ENCODE measurements at places on chromosomes 5 and 9. TPM values are rescaled to one million over a fixed set of nuclear protein-coding genes. Genes with fewer than 3 reads are reported as not detected.

DNA sequence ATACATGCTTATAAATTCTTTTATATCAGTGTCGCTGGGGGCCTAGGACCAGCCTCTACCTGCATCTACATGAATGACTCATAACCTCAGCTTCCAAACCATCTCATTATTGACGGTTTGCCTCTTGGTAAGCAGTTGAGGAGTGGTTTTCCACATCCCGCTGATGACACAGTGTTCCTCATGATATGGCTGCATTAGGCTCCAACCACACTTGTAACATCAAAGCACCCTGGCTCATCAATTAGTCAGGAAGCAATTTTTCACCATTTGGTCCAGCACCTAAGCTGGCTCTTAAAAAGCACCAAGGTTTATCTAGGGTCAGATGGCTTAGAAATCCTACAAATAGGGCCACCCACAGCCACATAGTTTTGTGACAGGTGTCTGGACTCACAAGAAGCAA lies 402.4 kb downstream of the ARHGEF28 start:
- H3K27ac ChIP-seq = no peak overlapping the region
- peaks cover 2% of the 10 kb centered on the region for H3K4me1 ChIP-seq
- no peak for DNase-seq
- no peak overlapping the region for H3K4me3 ChIP-seq

The PDZD2 gene
- 1.4 TPM for total RNA-seq

The HAVCR1 gene
- total RNA-seq = 30.2 TPM

DNA sequence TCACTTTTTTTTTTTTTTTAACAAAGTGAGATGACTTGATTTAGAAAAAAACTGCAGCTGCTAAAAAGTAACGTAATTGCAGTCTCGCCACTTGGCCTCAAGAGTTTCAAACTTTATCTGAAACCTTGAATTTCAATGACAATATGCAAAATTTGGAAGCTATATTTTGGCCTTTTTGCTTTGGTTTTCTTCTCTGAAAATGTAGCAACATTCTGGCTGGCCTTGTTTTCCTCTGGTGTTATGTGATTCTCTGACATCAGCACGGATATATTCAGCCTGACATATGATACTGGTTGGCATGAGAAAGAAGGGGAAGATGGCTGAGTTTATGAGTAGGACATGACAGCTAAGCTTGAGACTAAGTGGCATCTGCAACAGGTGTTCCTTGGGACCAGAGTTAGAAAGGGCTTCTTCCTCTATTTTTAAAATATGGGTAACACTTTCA lies 136.5 kb downstream of the MEF2C start:
- H3K27ac ChIP-seq = no peak overlapping the region
- no peaks in the 10 kb centered on the region for H3K36me3 ChIP-seq
- peaks cover 3% of the 10 kb centered on the region for H3K4me1 ChIP-seq
- no peak for DNase-seq

DNA sequence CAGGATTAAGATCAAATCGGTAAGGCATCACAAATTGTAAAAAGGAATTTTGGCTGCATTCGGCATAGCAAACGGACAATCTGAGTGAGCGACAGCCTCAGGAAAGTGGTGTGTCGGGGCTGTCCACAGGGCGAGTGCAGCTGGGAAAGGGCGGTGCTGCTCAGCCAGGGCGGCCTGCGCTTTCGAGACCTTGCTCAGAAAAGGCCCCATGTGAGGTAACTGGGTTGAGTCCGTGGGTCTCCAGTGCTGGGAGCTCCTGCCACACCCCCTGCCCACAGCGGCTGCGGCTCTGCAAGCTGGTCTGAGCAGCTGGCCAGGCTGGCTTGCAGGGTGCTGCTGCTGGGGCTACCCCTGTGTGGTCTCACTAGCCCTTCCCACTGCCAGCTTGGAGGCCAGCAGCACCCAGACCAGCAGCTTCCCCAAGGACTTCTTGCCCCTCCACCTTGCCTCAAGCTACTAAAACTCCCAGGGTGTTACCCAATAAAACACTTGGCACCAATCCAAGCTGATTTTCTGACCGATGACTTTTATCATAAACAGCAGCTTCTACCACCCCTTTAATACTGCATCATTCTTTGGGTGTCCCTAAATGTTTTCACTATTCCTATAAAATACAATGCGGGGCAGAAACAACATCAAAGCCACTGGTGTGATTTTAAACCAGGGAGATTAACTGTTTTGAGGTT lies 6.2 kb downstream of the SURF2 start:
- no peaks in the 10 kb centered on the region for H3K27me3 ChIP-seq
- H3K4me1 ChIP-seq = peaks cover 19% of the 10 kb centered on the region
- no peak overlapping the region for H3K27ac ChIP-seq
- DNase-seq = no peak

The HSD17B3 gene
- total RNA-seq = 3.2 TPM

The HAVCR2 gene
- 5.4 TPM for total RNA-seq

The FOXD4L6 gene
- not detected for total RNA-seq

- no peak overlapping the region for H3K27ac ChIP-seq
- DNase-seq = no peak
- H3K4me3 ChIP-seq = peak overlapping the region; percentile 79
- H3K4me1 ChIP-seq = peaks cover 12% of the 10 kb centered on the region
Measured at GRCh38 chr9:121498487-121499176, 1.0 kb downstream of the GGTA1 start.

DNA sequence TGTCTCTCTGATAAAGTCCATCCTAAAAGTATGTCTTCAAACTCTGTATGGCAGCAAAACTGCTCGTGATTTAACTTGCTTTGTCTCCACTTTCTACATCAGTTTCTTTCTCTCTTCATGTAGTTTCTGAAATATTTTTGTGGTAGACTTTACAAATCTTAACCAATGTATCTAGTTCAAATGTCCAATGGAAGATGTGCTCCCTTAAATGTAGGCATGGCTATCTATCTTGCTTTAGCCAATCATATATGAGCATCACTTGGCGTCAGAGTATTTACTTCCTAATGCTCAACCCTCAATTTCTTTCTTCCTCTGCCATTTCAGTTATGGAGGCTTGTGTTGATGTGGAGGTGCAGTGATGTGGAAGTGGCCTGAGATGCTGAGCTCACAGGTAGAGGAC lies 206.1 kb upstream of the ZNF608 start:
- no peaks in the 10 kb centered on the region for H3K27me3 ChIP-seq
- H3K36me3 ChIP-seq = no peaks in the 10 kb centered on the region
- no peak overlapping the region for H3K27ac ChIP-seq
- H3K4me1 ChIP-seq = no peaks in the 10 kb centered on the region
- DNase-seq = no peak

- no peak overlapping the region for H3K27ac ChIP-seq
- H3K4me3 ChIP-seq = no peak overlapping the region
- DNase-seq = no peak
- no peaks in the 10 kb centered on the region for H3K36me3 ChIP-seq
Measured at GRCh38 chr9:134972140-134972539, 54.4 kb upstream of the FCN1 start.

The TTLL11 gene
- 3.2 TPM for total RNA-seq

- H3K4me3 ChIP-seq = no peak overlapping the region
- no peak overlapping the region for H3K27ac ChIP-seq
- H3K27me3 ChIP-seq = no peaks in the 10 kb centered on the region
- no peak for DNase-seq
- H3K36me3 ChIP-seq = peaks cover 9% of the 10 kb centered on the region
Measured at GRCh38 chr5:43523662-43524072, 8.7 kb upstream of the C5orf34 start.

DNA sequence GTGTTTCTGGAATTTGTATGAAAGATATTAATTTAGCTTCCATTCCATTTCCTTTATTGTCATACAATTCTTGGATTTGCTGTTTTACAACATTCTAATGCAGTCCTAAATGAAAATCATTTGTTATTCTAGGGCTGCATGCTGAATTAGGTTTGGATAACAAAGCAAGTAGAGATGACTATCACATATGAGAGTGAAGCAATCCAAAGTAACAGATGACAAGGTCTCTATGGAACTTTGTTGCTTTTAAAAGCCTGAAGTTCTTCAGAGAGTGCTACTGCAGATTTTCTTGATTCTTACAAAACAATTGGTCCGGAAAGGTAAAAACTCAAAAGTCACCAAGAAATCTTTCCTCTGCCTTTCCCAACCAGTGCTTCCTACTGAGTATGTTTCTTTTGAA lies 56.9 kb upstream of the VCAN start:
- H3K36me3 ChIP-seq = no peaks in the 10 kb centered on the region
- no peak overlapping the region for H3K27ac ChIP-seq
- H3K4me1 ChIP-seq = no peaks in the 10 kb centered on the region

GRCh38 chr9:104960662-104961061 lies 32.7 kb upstream of the ABCA1 start:
- no peak overlapping the region for H3K27ac ChIP-seq
- DNase-seq = no peak
- H3K4me3 ChIP-seq = no peak overlapping the region
- no peaks in the 10 kb centered on the region for H3K36me3 ChIP-seq
- H3K4me1 ChIP-seq = peaks cover 22% of the 10 kb centered on the region

The CYSRT1 gene
- 0.47 TPM for total RNA-seq

The LCN6 gene
- total RNA-seq = not detected

DNA sequence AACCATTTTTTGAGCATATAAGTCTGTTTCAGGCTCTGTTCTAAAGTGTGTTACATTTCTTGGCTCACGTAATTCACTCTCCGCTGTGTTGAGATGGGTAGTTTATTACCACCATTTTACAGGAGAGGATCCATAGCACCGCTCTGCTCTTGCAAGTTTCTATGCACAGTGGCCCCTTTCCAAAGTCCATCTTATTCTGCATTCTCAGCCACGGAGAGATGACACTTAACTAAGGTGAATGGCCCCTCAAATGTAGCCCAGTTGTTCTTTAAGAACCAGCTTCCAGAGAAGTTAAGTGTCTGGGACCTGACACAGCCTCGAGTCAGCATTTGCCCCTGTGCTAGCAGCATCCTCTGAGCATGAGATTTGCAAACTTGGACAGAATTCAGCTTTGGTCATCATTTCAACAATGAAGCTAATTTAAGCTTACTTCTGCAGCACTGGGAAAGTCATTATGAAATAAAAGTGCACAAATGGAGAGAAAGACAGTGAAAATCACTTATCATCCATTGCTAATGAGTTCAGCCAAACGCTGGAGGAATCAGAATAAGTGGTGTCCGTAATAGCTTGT lies 61.9 kb downstream of the FAM78A start:
- no peak for DNase-seq
- H3K27me3 ChIP-seq = no peaks in the 10 kb centered on the region

GRCh38 chr5:32507738-32508434 lies 63.3 kb upstream of the ZFR start:
- peaks cover 8% of the 10 kb centered on the region for H3K4me1 ChIP-seq
- H3K36me3 ChIP-seq = no peaks in the 10 kb centered on the region
- H3K4me3 ChIP-seq = no peak overlapping the region
- DNase-seq = no peak
- no peaks in the 10 kb centered on the region for H3K27me3 ChIP-seq
- no peak overlapping the region for H3K27ac ChIP-seq

DNA sequence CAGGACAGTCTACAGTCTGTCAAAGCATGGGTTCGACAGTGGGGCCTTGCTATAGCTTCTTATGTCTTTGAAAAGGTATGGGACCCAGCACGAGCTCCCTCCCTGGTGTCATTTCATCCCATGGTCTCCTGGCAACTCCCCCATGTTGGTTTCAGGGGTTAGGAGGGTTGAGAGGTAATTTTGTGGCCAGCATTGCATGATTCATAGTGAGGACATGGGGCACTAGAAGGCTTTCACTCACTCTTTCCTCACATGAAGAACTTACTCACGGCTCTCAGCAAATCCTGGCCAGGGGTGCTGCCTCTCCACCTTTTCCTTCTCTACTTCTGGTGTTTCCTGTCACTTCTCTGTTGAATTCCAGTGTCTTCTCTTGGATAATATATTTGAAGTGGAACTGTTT lies 134.7 kb upstream of the TNPO1 start:
- no peak overlapping the region for H3K27ac ChIP-seq
- H3K4me3 ChIP-seq = no peak overlapping the region
- no peaks in the 10 kb centered on the region for H3K36me3 ChIP-seq
- H3K27me3 ChIP-seq = peaks cover 36% of the 10 kb centered on the region
- no peak for DNase-seq

GRCh38 chr5:59519338-59519737 lies 374.2 kb downstream of the PDE4D start:
- no peak overlapping the region for H3K4me3 ChIP-seq
- no peak overlapping the region for H3K27ac ChIP-seq
- H3K36me3 ChIP-seq = peaks cover 5% of the 10 kb centered on the region
- DNase-seq = no peak
- peaks cover 2% of the 10 kb centered on the region for H3K27me3 ChIP-seq
- no peaks in the 10 kb centered on the region for H3K4me1 ChIP-seq

The TLE1 gene
- 1.6 TPM for total RNA-seq

- H3K4me3 ChIP-seq = no peak overlapping the region
- no peak overlapping the region for H3K27ac ChIP-seq
- no peak for DNase-seq
- no peaks in the 10 kb centered on the region for H3K4me1 ChIP-seq
- no peaks in the 10 kb centered on the region for H3K36me3 ChIP-seq
- peaks cover 4% of the 10 kb centered on the region for H3K27me3 ChIP-seq
Measured at GRCh38 chr9:107170801-107171200, 112.3 kb upstream of the RAD23B start.

- H3K4me3 ChIP-seq = peak overlapping the region; percentile 33
- peaks cover 1% of the 10 kb centered on the region for H3K36me3 ChIP-seq
- peaks cover 11% of the 10 kb centered on the region for H3K4me1 ChIP-seq
- no peak overlapping the region for H3K27ac ChIP-seq
Measured at GRCh38 chr5:179553875-179554274, 3.5 kb downstream of the RUFY1 start.

DNA sequence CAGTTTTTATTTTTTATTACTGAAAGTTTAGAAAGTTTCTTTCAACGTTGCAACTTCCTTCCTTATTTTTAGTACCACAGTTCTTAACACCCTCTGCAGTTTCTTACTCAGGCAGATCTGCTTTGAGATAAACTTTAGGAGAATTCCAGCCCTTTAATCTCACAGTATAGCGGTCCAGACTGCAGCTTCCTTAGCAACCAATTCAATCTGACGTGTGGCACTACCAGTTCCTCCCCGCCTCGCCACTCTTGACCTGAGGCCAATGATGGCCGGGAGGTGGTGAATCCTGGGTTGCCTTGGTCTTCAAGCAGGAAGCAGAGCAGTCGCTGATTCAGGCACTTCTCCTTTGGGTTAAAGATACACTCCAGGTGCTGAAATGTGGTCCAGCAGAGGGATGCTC lies 334.3 kb upstream of the TRPC7 start:
- no peaks in the 10 kb centered on the region for H3K27me3 ChIP-seq
- no peak overlapping the region for H3K27ac ChIP-seq
- DNase-seq = no peak
- H3K4me3 ChIP-seq = no peak overlapping the region
- H3K4me1 ChIP-seq = no peaks in the 10 kb centered on the region

DNA sequence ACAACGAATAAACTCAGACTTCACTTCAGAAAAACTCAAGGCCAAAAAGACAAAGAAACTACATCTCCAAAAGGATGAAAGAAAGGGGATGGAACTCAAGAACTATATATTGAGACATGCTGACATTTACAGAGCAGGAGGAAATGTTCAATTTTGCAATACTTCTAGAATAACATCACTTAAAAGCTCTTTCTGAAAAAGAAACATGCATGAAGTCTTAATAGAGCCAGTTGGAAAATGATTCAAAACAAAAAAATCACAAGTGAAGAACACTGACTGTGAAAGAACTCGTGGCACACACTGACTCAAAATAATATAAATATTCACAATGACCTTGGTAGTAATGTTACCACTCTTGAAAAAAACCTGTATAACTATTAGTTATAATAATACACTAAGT lies 267.8 kb upstream of the NREP start:
- no peak overlapping the region for H3K4me3 ChIP-seq
- no peak overlapping the region for H3K27ac ChIP-seq
- no peaks in the 10 kb centered on the region for H3K36me3 ChIP-seq
- no peaks in the 10 kb centered on the region for H3K27me3 ChIP-seq

- no peak for DNase-seq
- H3K27ac ChIP-seq = no peak overlapping the region
- H3K4me3 ChIP-seq = no peak overlapping the region
- peaks cover 7% of the 10 kb centered on the region for H3K27me3 ChIP-seq
Measured at GRCh38 chr5:137273511-137273910, 225.6 kb downstream of the SPOCK1 start.

The PHF2 gene
- total RNA-seq = 35.2 TPM

The EIF4E1B gene
- total RNA-seq = not detected
